ENCODE measurements at places on chromosomes 5 and 9. TPM values are rescaled to one million over a fixed set of nuclear protein-coding genes. Genes with fewer than 3 reads are reported as not detected.

Gene GARIN3
- total RNA-seq = not detected

Gene ZFAND5
- total RNA-seq = 155 TPM

Gene SLC35D2
- 9.7 TPM for total RNA-seq

Gene SLC36A3
- total RNA-seq = not detected

Gene DCTN4
- total RNA-seq = 88.2 TPM
